Smooth muscle cell of bladder (primary cell): ENCODE measurements at places on chromosomes 4 and X. TPM values are rescaled to one million over a fixed set of nuclear protein-coding genes. Genes with fewer than 3 reads are reported as not detected.

TMPRSS11D gene
- total RNA-seq: not detected in 2 replicates

ALAS2 gene
- total RNA-seq: not detected in 2 replicates

GLRA2 gene
- not detected in 2 replicates for total RNA-seq

COMMD8 gene
- 19.3 and 19.5 TPM in 2 replicates for total RNA-seq

MAML3 gene
- 0.28 and 0.37 TPM in 2 replicates for total RNA-seq
